ENCODE measurements at places on chromosomes 1 and 21. TPM values are rescaled to one million over a fixed set of nuclear protein-coding genes. Genes with fewer than 3 reads are reported as not detected.
A peak's percentile ranks its signal among the peaks of the same experiment; 100 is the strongest.

The OR2L2 gene
- not detected for total RNA-seq

GRCh38 chr1:205581321-205581980 lies 50.4 kb downstream of the ELK4 start:
- no peak for DNase-seq

DNA sequence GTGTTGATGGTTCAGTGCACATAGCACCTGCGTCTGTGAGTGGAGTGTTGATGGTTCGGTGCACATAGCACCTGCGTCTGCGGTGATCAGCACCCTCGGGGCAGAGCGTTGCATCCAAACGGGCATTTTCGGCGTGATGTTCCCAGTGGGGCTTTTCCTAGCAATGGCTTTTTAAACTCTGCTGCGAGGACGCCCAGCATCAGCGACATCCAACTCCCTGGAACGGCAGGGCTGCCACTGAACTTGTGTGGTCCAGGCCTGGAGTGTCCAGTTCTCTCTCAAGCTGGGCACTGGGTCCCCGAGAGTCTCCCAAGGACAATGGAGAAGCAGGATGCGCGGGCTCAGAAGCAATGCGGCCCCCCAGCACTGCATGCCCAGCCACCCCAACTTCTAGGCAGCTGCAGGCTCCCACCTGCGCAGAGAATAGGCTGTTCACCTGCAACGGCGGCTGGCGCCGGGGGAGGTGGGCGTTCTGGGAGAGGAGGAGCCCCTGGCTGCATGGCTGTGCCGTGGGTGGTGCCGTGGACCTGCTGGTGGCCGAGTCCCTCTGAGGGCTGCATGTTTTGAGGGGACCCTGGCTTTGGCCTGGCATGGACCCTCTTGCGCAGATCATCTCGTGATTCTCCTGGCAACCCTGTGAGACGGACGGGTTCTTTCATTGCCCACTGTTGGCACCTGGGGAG lies 10.1 kb upstream of the C1orf174 start:
- DNase-seq = no peak

GRCh38 chr1:158362941-158363340 lies 9.2 kb downstream of the CD1E start:
- no peak for DNase-seq

- DNase-seq = no peak
Observed at GRCh38 chr21:42473498-42474042, 22.5 kb downstream of the RSPH1 start.

DNA sequence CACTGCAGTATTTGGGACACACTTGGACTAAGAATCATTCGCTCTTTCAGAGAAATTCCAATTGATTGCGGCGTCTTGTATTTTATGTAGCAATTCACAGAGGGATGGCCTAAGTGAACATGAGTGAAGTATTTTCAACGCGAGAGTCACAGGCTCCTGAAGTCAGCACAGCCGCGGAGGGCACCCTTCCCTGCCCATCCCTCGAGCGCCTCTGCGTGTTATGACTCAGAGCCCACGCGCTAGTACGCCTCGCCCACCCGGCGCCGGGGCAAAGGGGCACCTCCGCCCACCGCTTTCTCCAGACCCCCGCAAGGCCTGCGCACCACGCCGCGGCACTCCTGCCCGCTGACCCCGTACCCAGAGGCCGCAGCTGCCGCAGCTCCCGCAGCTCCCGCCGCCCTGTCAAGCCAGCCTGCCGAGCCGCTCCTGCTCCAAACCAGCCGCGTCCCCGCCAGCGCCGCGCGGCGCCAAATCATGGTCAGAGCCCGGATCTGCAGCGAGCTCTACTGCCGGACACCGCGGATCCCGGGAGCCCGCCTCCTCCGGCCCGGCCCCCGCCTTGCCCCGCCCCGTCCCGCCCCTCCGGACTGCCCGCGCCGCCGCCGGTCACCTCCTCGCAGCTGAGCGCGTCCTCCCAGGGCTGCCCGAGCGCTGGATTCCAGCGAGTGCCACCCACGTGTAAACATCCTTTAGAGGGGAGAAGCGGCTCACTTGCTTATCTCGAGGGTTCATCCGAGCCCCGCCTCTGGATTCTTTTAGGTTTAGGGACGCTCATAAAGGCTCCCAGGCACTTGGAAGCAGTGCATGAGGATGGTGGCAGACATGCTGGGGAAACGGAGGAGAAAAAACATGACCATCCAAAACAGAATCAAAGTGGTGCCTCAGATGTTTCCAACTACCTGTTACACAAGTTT lies at the start of gene GLRX2:
Gene GLRX2 (minus strand): TSS at position 508 of the 914 bp plus-strand sequence. CDS start 32 bp downstream, at position 476.
- peak; percentile 87 for DNase-seq

DNA sequence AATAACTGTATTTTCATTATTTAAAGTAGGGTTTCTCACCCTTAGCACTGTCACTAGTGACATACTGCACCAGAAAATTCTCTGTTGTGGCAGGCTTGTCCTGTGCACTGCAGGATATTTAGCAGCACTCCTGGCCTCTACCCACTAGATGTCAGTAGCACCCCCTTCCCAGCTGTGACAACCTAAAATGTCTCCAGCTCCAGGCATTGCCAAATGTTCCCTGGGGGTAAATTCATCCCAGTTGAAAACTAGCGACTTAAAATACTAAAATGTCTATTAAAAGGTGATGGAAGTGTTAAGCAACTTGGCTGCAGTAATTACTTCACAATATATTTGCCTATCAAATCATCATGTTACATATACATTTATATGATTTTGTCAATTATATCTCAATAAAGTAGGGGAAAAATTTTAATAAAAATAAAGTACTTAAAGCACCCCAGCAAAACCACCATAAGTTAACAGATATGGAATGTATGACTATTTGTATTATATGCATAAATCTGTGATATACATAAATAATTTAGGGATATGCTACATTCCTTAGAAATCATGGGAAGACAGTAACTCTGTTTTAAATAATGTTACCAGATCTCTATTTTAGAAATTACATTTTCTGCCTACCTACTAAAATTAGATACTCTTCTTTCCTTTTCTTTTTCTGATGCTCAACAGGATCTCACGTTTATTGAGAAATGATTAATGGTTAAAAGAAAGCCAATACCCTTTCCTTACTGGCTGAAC lies 74.6 kb downstream of the ARID4B start:
- DNase-seq = peak; percentile 71

DNA sequence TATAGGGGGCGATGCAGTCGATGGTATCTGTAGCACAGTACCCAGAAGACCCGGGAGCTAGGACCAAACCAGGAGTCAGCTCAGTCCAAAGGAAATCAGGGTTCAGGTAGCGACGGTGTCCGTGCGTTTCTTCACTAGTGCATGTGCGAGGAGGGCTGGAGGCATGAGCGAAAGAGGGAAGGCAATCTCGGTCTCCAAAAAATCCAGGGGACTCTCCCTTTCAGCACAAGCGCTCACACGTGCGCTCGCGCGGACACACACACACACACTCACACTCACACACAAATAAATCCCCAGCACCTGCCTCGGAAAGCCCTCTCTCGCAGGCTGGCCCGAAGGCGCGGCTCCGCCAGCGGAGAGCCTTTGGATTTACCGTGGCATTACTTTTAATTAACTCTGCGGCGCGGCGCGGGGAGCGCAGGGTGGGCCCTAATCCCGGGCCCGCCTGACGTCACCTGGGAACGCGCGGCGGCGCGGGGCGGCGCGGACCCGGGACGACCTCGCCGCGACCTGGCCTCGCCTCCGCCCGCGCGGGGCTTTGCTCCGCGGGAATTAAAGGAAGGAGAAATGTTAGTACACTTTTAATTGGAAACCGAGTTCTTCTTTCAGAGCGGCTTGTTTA lies 121.2 kb downstream of the LMX1A start:
- no peak for DNase-seq

The TMEM51 gene
- 12.1 TPM for total RNA-seq

- no peak for DNase-seq
Observed at GRCh38 chr1:8118031-8118451, 91.9 kb upstream of the ERRFI1 start.

The TAS1R1 gene
- total RNA-seq = 1.2 TPM
